ENCODE measurements at places on chromosomes 5 and 9.

GRCh38 chr5:14408969-14409586, 172.5 kb upstream of the OTULINL start:
- DNase-seq, result no peak

DNA sequence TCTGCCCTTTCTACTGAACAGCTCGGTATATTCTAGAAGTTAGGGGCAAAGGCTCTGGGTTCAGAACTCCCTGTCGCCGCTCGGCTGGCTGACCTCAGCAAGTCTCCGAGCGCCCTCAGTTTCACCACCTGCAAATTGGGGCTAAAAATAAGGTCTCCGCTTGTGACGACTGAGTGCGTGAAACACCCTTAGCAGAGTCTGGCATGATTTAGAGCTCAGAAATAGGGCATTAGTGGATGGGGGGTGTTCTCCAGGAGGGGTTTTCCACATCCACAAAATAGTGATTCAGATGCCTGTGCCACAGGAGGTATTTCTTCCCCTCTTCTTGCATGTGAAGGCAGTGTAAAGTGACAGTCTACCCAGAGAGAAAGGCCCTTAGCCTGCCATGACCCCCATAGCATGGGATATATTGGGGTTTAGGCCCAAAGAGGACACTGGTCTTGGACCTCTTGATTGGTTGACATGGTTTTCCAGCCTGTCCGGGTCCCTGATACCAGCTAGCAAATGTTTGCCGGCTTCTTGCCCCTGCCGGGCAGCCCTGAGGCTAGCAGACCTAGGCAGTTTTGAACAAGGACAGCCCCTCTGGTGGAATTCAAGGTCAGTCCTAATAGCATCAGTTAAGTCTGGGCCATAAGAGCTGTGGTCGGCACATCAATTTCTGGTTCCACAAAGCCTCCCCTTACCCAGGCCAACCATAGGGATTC, 1.4 kb downstream of the ERGIC1 start:
- no peak for DNase-seq

DNA sequence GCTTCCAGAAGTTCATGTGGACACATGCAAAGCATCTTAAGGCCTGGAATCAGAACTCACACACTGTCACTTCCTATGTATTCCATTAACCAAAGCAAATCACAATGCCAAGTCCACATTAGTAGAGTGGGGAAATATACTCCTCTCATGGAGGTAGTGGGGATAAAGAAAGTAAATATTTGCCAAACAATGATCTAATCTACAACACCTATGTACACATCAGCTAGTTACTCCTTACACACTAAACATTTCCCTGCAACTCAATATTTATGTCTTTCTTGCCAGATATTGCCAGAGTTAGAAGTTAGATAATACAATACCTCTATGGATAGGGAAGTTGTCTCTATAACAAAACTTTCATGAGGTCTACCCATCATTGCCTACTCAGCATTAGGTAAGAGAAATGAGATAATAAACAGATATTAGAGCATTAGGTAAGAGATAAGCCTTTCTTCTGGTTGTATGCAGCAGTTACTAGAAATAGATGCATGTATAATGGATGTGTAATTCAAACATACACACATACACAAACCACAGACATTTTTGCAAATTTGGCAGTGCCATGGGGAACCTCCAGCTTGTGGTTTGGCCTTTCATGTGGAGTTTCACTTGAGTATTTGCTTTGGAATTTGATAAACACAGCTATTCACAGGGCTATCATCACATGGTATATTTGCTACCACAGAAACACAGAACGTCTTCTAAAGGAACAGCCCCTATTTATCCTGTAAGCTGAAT, 196.5 kb downstream of the TLE1 start:
- no peak for DNase-seq

DNA sequence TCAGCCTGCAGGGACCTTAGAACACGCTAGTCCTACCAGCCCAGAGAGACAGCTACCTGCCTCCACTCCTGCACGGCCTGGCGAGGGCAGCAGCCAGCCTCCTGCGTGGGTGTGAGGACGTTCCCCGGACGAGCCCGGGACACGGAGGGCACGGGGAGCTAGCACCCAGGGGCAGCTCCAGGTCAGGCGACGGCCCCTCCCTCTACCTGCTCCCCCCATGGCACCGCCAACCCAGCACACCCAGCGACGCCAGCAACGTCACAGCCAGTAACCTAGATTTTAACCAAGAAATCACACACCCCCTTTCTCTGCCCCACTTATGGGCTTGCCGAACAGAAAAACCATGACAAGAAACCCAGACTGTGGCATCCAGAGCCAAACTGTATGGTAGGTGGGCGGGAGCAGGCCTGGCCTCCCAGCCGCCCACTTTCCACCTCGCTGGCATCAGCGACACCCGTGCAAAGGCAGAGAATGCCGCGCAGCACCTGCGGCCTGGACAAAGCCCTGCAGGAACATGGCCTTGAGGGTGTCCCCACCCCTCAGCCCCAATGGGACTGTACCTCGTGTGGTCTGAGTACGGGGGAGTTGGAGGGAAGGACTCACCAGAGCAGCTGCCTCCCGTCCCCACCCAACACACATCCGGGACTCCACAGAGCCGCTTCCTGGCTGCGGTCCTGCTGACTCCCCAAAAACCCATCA, 47.9 kb downstream of the NACC2 start:
- no peak for DNase-seq

- no peak for DNase-seq
These were observed 69.9 kb downstream of the JAKMIP2 start for GRCh38 chr5:147712598-147712997.

- DNase-seq, result peak; percentile 93
These were observed 2.5 kb upstream of the ZNF608 start for GRCh38 chr5:124748687-124749594.

GRCh38 chr9:133994353-133995011, 2.4 kb upstream of the VAV2 start:
- DNase-seq, result peak; percentile 24

DNA sequence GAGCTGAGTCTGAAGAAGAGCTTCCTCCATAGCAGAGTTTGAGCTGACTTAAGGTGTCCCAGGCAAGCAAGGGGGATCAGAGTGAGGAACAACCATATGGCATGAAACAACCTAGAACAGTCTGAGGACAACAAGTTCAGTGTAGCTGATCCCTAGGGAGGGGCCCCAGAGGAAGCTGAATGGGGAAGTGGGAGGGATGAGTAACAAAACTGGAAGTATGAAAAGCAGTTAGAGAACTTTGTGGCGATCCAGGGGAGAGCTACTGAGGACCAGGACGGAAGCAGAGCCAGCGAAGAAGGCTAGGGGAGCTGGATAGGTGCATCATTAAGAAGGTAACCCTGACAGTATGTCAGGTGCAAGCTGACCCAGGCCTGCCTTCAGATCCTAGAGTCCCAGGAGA, 580.8 kb downstream of the BNC2 start:
- DNase-seq, result no peak

GRCh38 chr9:94134629-94135028, 50.4 kb downstream of the PTPDC1 start:
- DNase-seq, result no peak

DNA sequence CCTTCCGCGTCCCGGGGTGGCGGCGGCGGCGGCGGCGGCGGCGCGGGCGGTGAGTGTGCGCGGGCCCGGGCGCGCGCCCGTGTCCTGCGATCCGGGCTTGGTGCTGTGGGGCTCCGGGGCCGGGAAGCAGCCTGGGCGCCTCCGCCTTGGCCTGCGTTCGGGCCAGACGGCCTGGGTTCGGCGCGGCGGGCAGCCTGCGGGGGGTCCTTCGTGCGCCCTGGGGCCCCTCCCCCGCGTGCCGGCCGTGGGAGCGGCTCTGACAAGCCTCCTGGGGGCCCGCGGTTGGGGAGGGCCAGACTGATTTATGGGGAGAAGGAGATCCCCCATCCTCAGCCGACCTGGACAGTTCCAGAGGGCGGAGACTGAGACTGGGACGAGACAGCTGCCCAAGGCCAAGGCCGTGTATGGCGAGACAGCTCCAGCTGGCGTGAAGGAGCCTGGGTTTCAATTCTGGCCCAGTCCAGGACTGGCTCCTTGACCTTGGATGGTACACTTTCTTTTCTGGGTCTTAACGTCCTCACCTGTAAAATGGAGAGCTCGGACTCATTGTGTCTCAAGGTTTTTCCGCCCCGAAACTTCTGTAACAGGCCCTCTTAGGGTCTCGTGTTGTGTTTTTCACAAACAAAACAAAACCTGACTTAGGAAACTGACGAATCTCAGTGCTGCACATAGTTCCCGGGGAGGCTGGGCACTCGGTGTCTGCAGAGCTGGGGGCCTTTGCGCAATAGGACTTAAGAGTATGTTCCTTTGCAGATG, 603 bp downstream of the TMEM268 start:
- no peak for DNase-seq

DNA sequence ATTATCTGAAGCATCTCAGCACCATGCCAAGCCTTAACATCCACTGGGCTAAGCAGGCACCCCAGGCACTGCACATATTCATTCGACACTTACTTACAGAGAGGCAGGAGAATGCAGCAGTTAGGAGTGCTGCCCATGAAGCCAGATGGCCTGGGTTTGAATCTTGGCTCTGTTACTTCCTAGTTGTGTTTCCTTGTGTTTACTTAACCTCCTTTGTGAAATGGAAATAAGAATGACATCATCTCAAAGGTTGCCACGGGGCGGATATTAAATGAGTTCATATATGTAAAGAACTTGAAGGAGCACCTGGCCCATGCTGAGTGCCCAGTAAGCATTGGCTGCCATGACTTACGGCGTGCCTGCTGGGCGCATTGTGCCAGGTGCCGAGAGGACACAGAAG, 565.2 kb downstream of the CDK5RAP2 start:
- no peak for DNase-seq

- no peak for DNase-seq
These were observed 464.5 kb downstream of the ICE1 start for GRCh38 chr5:5886812-5887486.

- no peak for DNase-seq
These were observed 1.2 kb downstream of the ANKRD33B start for GRCh38 chr5:10564838-10565784.

DNA sequence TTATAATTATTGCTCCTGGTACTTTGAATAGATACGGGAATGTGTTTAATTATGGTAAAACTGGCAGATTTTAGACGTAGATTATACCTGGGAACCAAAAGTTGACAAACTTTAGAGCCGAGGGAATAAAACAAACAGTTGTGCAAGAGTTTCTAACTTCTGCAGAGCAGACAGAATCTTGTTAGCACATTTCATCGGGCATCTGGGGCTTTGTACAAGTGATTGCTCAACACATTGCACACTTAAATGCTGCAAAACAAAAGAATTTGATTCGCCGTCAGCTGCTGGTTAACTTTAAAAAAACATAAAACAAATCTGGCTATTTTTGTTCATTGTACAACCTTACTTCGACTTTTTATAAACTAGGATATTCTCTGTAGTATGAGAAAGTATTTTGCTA, 398.1 kb downstream of the MAN2A1 start:
- no peak for DNase-seq

Data from NCI-H2227 treated with DMSO at 0.1 percent for 48 hours (cell line).